ENCODE measurements at places on chromosomes 12 and 14.

DNA sequence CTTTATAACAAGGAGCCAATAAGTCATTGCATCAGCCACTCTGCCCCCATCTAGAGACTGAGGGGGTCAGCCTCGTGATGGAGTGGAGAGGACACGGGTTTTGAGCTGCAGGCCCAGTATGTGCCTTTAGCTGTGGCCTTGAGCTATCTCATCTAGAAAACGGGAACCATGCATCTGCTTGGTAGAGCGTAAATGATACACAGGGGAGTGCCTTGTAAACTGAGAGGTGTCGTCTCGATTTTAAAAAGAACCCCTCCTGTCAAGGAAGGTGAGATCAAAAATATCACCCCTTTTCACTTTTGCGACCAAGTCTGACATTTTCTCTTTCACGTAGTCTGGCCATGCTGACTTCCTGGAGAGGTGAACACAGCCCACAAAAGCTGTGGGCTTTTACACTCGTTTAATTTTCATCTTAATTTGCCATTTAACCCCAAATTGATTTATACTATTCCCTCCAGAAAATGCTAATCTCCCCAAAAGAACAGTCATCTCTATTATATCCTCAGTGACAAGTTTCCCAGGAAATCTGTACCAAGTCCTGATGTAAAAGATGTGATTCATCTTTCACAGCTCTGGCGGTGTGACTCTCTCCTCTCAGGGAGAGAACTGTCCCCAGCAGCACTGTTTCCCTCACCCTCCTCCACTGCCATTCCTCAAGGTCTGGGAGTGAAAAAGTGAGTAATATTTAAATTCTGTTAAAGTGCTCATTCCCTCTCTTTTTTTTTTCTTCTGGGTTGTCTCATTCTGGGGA is 30.6 kb downstream of the VCPKMT start:
- no peak for DNase-seq

DNA sequence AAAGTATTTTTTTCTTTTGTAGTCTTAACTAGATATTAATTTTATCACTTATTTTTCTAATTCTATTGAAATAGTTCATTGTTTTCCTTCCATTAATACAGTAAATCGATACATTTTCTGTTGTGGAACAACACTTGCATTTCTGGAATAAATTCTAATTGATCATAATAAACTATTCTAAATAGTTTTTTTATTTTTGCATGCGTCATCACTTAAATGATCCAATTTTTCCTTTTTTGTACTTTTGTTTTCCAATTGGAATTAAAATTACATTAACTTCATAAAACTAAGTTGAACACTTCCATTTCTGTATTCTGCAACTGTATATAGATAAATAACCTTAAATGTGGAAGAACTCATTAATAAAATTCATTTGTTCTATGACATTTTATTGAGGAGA is 202.5 kb downstream of the KCNC2 start:
- DNase-seq = no peak

GRCh38 chr12:11981121-11981733 is 89.5 kb upstream of the BCL2L14 start:
- DNase-seq = no peak

DNA sequence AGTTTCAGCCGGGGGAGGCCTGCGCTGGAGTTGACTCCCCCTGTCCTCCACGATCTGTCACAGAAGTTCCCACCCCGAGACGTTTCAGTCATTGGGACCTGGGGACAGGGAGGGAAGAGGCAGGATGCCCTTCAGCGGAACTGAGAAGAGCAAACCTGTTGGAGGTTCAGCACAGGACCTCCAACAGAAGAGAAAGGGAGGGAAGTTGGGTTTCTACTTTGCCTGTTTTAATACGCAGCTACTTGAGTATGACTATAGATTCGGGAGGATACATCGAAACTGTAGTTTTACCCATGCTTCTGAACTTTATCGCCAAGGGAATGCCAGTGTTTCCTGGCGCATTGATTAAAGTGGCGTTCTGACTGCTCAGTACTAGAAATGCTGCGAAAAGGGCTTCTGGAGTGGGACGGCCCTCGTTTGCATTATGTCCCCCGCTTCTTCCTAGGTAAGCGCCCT is 2.3 kb upstream of the DUSP6 start:
- DNase-seq = no peak

- no peak for DNase-seq
These were observed 20.2 kb downstream of the TCHP start for GRCh38 chr12:109920261-109920780.

GRCh38 chr14:77301103-77301502 is 19.6 kb downstream of the POMT2 start:
- DNase-seq = peak; percentile 65

DNA sequence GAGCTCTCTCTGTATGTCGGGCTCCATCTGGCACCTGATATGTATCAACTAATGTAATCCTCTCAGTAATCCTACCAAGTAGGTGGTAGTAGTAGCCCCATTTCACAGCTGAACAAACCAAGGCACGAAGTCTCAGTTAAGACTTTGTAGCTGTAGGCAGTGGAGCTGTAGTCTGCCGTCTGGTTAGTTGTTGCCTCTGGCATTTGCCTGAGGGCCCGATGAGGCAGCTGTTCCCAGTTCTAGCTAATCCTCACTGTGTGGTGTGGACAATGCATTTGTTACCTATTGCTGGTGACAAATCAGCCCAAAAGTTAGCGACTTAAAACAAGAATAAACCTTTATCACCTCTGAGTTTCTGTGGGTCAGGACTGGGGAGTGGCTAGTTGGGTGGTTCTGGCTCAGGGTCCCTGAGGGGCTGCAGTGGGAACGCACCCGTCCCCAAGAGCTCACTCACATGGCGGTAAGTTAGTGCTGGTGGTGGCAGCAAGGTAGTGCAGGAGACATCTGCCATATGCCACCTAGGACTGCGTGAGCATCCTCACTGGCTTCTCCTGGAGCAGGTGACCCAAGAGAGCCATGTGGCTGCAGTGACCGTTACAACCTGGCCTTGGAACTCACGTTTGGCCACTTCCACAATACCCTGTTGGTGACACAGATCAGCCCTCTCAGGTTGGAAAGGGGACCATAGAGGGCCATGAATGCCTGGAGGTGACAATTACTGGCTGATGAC is 5.6 kb downstream of the AACS start:
- DNase-seq = no peak

DNA sequence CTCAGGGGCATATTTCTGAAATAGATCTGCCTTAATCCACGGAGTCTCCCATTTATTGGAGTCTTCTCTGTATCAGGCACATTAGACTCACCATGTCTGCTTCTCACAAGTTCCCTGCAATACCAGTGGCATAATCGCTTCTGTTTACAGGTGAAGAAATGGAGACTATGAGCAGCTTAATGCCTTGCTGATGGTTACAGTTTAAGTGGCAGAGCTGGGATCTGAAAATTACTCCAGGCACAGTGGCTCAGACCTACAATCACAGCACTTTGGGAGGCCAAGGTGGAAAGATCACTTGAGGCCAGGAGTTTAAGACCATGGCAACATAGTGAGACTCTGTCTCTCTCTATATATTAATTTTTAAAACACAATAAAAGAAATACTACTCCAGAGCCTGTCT is 7.3 kb upstream of the RIC8B start:
- DNase-seq = no peak

DNA sequence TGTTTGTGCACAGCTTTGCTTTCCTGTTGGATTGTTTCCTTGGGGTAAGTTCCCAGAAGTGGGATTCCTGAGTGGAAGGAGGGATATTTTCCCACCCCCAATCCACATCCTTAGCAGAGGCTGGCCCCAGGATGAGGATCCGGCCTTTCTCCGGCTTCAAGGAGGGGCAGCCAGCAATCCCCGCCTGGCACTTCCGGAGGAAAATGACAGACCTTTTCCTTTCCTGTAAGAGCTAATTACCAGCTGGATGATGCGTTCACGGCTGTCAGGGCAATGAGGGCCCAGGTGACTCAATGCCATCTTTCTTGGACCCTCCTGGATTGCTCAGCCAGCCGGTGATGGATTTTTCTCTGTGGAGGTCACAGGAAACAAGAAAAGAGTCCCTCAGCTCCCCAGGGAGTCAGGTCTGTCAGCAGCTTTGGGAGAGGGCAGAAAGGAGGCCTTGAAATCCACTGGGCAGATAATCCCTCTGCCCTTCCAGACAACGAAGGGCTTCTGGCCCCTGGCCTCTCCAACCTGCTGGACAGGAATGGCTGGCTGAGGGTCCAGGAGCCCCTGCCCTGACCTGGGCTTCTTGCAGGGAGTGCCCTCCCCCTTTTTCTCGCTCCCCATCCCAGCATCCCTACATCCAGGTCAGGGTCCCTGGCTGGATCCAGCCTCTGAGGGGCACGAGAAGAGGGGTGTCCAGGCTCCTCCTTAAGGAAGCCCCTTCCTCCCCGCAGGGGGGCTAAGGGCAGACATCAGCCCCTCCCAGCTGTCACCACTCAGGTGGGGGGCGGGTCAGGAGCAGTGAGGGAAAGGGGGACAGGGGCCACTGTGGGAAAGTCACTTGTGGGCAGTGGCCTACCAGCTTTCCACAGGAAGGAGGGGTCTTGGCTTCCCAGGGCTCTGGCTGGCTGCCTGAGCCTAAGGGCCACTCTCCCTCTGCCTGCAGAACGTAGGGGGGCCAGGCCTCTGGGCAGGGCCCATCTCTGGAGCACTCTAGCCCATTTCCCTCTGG is 16.1 kb upstream of the CCDC85C start:
- no peak for DNase-seq

DNA sequence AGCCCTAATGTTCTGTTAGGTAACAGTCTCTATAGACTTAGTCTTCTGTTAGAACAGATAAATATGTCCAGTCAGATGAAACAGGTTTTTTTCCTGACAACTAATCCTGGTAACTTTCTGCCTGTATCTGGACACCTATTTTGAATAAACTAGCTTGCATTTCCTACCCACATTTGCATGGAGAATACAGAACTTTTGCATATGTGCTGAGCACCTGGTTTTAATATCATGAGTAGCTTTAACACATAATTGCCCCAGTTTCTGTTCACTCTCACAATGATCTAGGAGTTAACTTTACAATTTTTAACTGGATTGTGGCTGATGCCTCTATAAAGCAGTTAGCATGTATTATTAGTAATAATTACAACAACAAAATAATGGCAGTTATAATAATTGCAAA is 111.7 kb downstream of the KTN1 start:
- DNase-seq = no peak

DNA sequence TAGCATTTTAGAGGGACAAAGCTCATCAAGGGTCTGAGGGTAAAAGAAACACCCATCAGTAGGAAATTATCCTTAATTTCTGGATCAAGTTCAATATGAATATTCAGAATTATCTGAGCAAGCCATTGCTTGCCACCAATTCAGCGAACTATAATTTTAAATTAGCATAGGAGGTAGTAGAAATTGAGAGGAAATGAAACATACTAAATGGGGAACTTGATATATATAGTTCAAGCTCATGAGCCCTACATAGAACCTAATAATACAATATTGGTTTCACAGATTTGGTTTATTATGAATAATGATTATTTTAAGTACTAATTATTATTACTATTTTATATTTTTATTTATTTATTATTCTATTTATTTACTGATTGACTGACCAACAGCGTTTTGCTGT is 42.1 kb upstream of the GXYLT1 start:
- DNase-seq = no peak

GRCh38 chr12:28097221-28097620 is 93.0 kb upstream of the CCDC91 start:
- DNase-seq = no peak

DNA sequence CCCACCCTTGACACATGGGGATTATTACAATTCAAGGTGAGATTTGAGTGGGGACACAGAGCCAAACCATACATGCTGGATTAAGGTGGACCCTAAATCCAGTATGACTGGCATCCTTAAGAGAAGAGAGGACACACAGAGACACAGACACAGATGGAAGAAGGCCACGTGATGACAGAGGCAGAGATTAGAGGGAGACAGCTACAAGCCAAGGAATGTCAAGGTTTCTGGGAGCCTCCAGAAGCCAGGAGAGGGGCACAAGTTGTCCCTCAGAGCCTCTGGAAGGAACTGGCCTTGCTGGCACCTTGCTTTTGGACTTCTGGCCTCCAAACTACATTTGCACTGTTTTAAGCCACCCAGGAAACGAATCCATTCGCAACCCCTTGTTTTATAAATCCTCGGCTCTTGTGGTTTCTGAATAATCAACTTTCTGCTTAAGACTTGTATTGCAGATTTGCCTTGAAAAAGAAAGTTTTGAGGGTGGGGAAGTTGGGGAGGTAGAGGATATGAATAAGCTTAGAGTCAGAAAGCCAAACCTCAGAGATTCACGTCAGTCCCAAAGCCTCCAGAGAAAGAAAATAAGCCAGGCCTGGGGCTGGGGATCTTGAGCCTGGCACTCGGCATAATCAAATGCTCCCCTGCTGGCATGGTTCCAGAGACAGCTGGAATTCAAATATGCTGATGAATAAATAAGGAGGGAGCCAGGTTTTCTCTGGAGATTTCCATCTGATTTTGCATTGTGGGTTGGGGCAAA is 224.2 kb upstream of the PWP1 start:
- peak; percentile 65 for DNase-seq

DNA sequence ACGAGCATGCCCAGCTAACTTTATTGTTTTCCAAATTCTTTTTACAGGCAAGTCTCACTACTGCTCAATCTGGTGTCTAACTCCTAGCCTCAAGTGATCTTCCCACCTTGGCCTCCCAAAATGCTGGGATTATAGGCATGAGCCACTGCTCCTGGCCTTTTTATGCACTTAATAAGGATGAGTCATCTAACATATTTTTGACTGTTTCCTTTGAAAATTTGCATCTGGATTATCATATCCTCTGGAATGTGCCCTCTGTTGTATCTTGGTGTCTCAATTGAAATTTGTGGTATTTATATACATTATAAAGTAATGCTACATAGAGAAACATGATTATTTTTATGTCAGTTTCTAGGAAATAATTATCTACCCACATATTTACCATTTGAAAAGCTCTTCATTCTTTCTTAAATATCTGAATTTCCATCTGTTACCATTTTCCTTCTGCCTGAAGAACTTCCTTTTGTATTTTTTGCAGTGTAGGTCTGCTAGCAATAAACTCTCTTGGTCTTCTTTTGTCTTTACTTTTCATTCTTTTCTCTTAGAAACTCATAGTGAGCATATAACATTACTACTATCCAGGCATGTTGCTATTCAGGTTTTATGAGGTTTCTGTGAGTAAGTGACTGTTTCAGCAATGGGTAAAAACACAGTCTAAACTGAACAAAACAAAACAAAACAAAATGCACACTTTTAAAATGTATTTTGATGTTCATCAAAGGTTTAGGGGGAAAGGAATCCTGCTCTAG is 52.8 kb upstream of the CNOT2 start:
- DNase-seq = peak; percentile 14

DNA sequence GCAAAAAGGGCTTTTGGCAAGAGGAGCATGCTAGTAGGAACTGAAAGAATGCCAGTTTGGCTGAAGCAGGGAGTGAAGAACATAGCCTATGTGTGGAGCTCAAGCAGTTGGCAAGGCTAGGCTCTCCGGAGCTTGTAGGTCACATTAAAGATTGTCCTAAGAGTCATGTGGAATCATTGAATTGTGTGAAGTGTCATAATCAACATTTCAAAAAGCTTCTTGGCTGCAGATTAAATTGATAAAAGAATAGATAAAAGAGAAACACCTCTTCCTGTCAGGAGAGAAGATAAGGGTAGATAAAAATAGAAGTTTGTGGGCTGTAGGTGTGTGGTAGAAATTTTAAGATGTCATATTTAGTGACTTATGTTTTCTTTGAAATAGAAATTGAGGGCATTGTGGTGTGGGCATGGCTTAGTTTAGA is 36.1 kb downstream of the CPSF6 start:
- DNase-seq = no peak

- no peak for DNase-seq
These were observed 32.3 kb downstream of the TSPAN8 start for GRCh38 chr12:71125515-71125914.

- DNase-seq = no peak
These were observed 18.6 kb downstream of the TSPAN8 start for GRCh38 chr12:71139153-71139735.

GRCh38 chr14:78959674-78960264 is 789.6 kb downstream of the NRXN3 start:
- no peak for DNase-seq

- no peak for DNase-seq
These were observed 39.7 kb downstream of the KRT80 start for GRCh38 chr12:52151837-52152783.
